Posterior vena cava (tissue), 2 donors: ENCODE measurements at places on chromosomes 2 and 18. TPM values are rescaled to one million over a fixed set of nuclear protein-coding genes. Genes with fewer than 3 reads are reported as not detected.

GRCh38 chr18:48064978-48065600, 134.6 kb upstream of the SMAD2 start:
- peak; percentile 31 for DNase-seq

GRCh38 chr18:61471541-61471940, 138.3 kb downstream of the CDH20 start:
- DNase-seq, result no peak

DNA sequence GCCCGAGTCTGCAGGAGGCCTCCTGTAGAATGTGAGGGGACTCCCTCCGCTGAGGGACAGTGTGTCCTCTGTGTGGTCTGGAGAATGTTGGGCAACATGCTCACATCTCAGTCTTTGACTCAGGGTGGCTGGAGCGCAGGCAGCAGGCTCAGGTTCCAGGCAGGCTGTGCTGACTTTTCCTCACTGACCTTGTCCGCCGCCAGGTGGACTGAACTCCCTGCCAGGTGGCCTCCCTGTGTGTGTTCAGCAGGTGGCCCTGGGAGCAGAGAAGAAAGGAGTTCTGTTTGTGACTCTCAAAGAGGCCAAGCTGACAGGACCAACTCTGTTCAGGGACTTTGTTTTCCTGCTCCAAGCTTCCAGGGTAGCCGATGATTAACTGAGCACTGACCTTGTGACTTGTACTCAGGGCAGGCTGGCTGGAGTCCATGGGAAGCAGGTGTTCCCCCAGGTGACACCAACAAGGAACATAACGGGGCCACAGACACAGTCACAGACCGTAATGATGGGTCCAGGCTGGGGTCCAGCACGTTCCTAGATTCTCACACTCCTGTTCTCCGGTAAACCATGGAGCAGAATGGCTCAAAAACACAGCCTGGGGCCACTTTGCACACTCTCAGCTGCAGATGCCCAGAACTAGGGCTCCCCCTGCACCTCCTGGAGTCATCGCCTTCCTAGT, 439.8 kb downstream of the RNF144A start:
- no peak for DNase-seq

DNA sequence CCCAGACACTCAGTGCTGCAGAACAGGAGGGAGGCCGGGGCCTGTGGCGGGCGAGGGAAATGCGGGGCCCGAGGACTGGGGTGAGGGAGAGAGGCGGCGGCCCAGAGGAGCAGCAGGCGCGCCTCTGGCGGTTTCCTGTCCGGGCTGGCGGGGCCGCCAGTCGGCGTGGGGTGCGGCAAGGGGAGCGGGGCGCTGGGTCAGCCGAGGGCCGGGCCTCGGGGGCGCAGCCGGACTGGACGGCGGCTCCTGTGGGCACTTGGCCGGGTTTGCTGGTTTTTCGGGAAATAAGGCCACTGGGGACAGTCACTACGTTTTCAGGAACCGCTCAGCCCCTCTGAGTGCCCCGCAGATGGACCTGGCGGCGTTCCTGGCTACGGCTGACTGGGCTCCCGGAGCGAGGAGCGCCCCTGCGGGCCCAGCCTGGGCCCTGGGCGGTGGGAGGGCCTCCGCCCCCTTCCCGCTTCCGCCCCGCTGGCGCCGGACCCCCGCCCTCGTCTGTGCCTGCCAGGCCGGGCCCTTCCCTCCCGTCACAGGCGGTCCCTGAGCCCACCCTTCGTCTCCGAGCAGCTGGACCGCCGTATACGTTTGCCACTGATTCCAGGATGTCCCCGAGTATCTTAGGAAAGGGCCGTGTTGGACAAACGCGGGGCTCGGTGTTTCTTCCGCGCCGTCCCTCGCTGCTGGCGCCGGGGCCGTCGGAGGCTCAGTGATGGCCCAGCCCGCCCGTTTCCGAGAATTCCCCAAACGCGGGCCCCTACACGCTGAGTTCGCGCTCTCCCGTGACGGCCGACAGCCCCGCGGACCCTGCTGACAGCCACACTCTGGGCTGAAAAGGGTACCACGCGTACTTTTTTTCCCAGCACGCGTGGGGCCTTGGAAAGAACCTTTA, 84.6 kb downstream of the FAM210A start:
- DNase-seq, result peak; percentile 87

GRCh38 chr18:64258111-64258650, 109.3 kb upstream of the LINC00305 start:
- no peak for DNase-seq

- no peak for DNase-seq
Observed at GRCh38 chr18:25594351-25594750, 242.4 kb upstream of the ZNF521 start.

VIT gene
- 36.2 TPM for total RNA-seq

GCG gene
- total RNA-seq, result not detected
